ENCODE measurements at places on chromosomes 5 and 9.

DNA sequence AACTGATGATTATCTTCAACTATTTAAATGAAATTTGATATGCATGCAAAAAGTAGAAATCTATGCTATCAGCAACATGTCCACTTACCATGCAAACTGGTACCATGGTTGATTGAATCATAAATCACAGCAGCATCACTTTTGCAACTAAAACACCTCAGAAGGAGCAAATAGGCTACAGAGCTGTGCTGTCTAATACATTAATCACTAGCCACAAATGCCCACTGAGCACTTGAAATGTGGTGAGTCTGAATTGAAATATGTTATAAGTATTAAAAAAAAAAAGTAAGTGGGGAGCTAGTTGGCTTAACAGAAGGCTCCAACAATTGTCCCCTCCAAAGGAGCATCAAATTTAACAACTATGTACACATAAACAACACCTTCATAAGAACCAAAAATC lies 112.5 kb downstream of the FAM114A2 start:
- DNase-seq, result no peak

DNA sequence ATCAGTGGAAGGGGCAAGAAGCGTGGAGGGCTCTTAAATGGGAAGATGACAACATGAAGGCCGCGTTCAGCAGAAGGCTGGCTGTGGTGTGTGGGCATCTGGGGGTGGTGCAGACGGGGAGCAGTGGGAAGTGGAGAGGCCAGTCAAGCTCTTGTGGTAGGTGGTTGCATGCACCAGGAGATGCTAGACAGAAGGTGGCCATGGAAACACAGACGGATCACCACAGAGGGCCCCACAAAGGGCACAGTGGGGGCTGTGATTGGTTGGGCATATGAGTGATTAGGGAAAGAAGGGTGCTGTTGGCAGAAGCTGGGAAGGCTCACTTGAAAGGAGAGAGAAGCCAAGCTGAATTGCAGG lies 14.7 kb downstream of the MTMR12 start:
- no peak for DNase-seq

DNA sequence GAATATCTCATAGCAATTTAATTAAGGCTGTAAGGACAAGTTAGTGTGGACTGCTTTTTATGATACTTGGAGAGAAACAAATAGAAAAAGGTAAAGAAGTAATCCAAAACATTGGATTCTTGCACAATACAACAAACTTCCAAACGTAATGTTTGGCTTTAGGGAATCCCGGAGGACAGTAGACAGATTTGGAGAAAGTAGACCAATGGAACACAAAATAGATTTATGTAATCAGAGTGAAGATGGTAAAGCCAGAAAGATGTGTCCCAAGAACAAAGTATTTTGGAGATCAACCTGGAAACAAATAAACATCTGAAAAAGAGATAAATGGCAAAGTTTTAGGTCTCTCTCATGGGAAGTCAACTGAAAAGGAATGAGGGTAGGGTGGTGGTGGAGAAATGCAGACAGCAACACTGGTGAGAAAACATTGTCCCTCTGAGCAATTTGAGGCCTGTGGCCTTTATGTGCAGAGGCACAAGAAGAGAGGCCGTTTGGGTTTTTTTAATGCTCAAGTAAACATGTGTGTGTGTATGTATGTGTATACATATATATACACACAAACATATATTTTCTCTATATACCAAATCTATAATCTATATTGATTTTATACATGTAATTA lies 620.6 kb downstream of the PDE4D start:
- DNase-seq, result no peak

- DNase-seq, result no peak
Observed at GRCh38 chr5:58902765-58903164, 319.9 kb downstream of the RAB3C start.

- DNase-seq, result no peak
Observed at GRCh38 chr5:97111616-97112015, 30.8 kb downstream of the LIX1 start.

All from CD4-positive, alpha-beta T cell treated with Interleukin-21 for 1 hour (primary cell).